ENCODE measurements at places on chromosomes 7 and 10.
A peak's percentile ranks its signal among the peaks of the same experiment; 100 is the strongest.

DNA sequence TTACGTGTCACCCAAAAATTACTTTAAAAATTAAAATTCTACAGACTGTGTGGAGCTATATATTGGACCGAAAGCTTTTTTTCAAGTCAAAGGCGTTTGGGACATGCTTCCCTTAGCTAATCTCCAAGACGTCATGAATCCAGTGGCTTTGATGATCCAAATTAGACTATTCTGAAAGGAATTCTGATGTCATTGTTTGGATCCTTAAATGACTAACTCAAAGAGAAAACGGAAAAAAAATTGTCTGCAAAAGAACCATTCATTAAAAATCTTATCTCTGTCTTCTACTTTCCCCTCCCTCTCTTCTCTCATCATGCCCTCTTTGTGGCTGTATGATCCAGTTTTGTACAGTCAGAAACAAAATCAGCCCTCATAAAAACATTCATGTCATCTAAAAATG is 161.8 kb downstream of the ETV1 start:
- DNase-seq = no peak
- no peaks in the 10 kb centered on the region for H3K4me1 ChIP-seq
- H3K27me3 ChIP-seq = no peaks in the 10 kb centered on the region
- no peak overlapping the region for H3K4me3 ChIP-seq

- no peak overlapping the region for H3K27ac ChIP-seq
- no peaks in the 10 kb centered on the region for H3K4me1 ChIP-seq
- no peak overlapping the region for H3K4me3 ChIP-seq
- no peaks in the 10 kb centered on the region for H3K27me3 ChIP-seq
- no peak for DNase-seq
These were observed 98.6 kb upstream of the FGFR2 start for GRCh38 chr10:121696854-121697253.

DNA sequence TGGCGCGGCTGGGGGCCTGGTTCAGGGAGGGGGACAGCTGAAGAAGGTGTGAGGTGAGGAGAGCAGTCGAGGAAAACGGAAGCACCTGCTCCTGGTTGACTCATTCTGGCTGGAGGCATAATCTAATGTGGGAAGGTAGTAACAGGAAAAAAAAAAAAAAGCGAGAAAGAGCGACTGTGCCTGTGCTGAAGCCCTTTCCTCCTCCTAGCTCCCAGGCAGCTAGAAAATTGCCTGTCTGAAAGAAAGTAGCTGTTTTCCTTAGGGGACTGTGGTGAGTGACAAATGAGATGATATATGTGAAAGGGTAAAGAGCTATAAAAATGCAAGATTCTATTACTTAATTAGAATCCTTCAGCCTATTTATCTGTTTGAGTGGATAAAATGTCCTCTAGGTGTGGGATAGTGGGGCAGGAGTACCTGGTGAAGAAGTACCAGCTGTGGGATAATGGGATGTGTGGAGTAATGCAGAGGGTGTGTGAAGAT is 4.9 kb upstream of the MEST start:
- no peaks in the 10 kb centered on the region for H3K4me1 ChIP-seq
- no peak for DNase-seq
- H3K4me3 ChIP-seq = peak overlapping the region; percentile 79
- H3K36me3 ChIP-seq = no peaks in the 10 kb centered on the region
- H3K27me3 ChIP-seq = no peaks in the 10 kb centered on the region
- no peak overlapping the region for H3K27ac ChIP-seq

DNA sequence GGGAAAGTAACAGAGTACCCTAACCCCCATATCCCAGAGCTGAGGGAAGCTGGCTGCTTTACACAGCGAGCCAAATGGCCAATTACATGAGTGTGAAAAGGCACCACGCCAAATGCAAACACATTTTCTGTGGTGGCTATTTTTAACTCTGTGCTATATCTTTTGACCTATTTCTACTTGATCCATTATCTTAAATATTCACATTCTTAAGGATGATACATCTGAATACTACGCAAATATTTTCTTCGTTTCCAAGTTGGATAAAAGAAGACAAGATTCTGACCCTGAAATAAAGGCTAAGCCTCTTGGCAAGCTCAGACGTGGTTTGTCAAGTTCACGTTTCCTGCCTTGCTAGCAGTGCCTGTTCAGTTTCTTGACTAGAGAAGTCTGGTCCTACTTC is 146.7 kb upstream of the TMEM196 start:
- H3K36me3 ChIP-seq = no peaks in the 10 kb centered on the region
- H3K4me3 ChIP-seq = no peak overlapping the region
- no peak overlapping the region for H3K27ac ChIP-seq
- no peak for DNase-seq
- H3K27me3 ChIP-seq = no peaks in the 10 kb centered on the region

DNA sequence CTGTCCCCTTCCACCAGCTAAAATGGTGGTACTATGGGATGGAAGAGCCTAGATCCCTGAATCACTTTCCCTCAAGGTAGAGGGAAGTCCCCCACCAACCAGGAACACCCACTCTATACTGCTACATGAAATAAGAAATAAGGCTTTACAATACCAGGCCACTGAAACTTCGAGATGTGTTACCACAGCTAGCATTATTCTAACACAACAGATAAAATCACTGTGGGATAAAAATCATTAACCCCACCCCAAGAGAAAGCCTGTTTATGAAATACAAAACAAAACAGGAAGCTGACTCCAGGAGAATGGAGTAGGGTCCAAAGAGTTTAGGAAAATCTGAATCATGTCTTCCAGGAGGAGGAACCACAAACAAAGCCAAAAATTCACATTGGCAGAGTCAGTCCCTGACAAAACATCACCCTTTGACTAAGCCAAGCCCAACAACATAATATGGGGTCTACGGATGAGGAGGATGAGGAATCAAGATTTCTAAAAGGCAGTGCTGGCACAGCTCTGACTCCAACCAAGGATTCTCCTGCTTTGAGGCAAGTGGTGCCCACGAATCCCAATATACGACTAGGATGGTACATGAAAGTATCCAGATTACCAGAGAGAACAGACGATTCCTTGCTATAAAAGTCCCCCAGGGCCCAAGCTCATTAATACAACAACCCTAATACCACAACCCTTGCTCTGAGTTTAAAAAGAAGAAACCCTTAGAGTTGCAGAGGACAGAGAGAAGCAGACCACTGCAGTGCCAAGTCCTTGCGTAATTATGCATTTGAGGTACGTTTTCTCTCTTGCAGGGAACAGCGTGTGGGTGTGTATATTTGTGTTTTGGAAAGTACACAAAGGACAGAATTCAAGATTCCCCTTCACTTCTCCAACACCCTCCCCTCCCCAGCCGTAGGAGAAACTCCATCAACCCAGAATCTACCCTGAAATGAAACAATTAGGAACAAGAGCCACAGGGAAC is 23.7 kb downstream of the XPNPEP1 start:
- no peak overlapping the region for H3K4me3 ChIP-seq
- H3K4me1 ChIP-seq = peaks cover 25% of the 10 kb centered on the region
- no peaks in the 10 kb centered on the region for H3K36me3 ChIP-seq
- no peak for DNase-seq
- H3K27me3 ChIP-seq = no peaks in the 10 kb centered on the region

DNA sequence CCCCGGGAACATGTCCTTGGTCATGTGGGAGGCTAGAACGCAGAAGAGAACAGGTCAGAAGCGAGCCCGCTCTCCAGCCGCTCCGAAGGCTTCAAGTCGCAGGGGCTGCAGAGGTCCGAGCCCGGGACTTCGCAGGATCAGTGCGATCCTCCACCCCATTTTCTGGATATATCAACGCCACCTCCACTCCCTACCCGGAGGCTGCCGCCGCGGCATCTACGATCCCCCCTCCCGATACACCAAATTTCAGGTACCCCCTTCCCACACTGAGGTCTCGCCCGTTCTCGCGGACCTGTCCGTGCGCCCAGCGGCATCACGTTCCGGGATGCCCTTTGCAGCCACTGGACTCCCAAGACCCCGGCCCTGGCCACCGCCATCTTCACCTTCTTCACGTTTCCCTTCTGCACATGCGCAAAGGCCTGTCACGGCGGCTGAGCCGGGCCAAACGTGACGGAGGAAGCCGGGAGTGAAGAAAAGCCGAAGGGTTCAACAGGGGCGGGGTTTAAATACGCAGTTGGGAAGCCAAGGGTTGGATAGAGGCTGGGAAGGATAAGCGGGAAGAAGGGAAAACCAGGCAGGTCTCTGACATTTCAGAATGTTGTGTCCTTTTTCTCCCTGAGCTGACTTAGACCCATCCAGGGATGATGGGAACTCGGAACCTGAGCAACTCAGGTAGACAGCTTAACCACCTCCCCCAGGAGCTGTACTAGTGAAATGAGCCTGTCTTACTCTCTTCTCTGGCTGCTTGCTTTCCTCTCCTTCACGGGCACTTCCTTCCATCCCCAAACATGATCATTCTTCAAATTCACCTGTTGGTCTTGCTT is at the start of gene NDUFB8:
Gene NDUFB8, minus strand, starts transcription at position 397 of the 824 bp plus-strand sequence. Its CDS starts 20 bp downstream, at position 377.
- H3K36me3 ChIP-seq = peaks cover 17% of the 10 kb centered on the region
- no peaks in the 10 kb centered on the region for H3K27me3 ChIP-seq
- DNase-seq = peak; percentile 78

DNA sequence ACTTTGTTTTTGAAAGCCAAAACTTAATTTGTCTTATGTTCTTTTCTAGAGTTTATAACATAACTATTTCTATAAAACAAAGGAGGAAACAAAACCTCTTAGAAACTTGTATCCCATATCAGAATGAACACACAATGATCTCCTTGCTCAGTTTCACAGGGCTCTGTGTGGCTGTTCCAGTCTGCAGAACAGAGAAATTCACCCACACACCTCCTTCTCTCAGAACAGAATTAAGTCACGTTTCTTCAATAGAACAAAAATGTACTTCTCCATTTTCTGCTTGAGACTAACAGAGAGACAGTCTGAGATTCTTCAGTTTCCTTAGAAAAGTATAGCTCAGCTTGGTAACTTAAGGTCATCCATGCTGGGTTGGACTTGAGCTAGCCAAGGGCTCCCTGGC is 15.8 kb upstream of the DOCK1 start:
- no peaks in the 10 kb centered on the region for H3K4me1 ChIP-seq
- no peaks in the 10 kb centered on the region for H3K36me3 ChIP-seq
